ENCODE measurements at places on chromosomes 1 and 21. TPM values are rescaled to one million over a fixed set of nuclear protein-coding genes. Genes with fewer than 3 reads are reported as not detected.

Gene IVL
- not detected for total RNA-seq

Gene KMO
- total RNA-seq: not detected

- no peak for DNase-seq
Observed at GRCh38 chr1:46021046-46021996, 111.1 kb downstream of the PIK3R3 start.

GRCh38 chr1:88462488-88463261 lies 221.4 kb upstream of the PKN2 start:
- peak; percentile 83 for DNase-seq

GRCh38 chr1:59071876-59072582 lies 224.9 kb upstream of the FGGY start:
- DNase-seq: no peak

GRCh38 chr1:43513471-43514173 lies 17.1 kb upstream of the PTPRF start:
- DNase-seq: no peak

DNA sequence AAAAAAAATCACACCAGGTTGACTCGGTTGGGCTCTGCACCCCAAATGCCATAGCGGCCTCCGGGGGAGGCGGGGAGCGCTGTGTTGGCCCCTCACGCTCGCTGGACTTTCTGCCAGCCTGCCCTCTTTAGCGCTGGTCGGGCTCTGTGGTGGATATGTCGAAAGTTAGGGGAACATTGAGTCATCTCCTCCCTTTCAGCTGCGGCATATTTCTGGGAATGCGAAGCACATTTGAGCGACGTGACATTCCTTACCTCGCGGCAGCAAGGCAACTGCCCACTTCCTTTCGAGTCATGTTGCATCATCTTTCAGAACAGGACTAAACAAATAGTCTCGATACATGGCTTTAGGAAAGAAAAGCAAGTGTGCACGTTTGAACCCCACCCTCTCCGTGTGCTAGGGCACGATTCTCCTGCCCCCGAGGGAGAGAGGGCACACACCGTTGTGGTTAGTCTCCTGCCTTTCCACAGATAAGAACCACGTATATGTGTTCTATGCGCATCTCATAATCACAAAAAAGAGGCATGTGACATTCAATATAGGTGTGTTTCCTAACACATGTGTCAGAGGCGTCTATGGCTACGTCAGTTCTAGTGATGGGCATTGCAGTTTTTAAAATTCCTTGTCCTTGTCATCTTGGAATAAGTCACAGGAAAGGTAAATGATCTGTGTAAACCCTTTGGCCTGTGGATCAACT lies 105.9 kb upstream of the SLC45A1 start:
- peak; percentile 76 for DNase-seq

DNA sequence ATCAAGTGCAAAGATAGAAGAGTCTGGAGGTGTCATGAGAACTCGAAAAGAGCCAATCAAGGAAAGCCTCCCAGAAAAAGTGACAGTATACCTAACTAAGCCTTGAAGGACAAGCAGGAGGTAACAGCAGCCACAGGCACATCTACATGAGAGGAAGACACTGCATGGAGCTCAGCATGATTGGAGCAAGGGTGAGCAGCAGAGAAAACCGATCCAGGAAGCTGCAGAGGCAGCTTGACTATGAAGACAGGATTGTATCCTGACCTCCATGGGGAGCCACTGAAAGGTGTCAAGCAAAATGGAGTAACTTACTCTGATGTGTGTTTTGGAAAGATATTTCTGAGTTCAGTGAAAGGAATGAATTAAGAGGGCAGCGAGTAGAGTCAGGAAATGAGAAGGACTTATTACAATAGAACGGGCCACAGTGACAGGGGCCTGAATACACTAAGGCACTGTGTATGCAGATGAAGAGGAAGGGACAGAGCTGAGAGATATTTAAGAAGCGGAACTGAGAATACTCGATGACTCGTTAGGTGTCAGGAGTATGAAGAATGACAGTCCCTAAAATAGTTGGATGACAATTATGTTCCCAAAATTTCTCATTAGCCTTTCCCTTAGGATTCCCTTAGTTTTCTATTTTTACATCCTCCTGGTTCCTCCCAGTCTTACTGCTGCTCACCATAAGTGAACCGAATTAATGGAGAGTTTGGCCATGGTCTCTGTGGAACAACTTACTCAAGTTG lies 139.3 kb upstream of the NFIA start:
- no peak for DNase-seq

- DNase-seq: no peak
Observed at GRCh38 chr1:197467881-197468280, 199.8 kb downstream of the CRB1 start.

- DNase-seq: peak; percentile 34
Observed at GRCh38 chr1:234969011-234969441, 159.6 kb downstream of the TOMM20 start.

GRCh38 chr1:203627851-203628200 lies 1.2 kb downstream of the ATP2B4 start:
- no peak for DNase-seq

DNA sequence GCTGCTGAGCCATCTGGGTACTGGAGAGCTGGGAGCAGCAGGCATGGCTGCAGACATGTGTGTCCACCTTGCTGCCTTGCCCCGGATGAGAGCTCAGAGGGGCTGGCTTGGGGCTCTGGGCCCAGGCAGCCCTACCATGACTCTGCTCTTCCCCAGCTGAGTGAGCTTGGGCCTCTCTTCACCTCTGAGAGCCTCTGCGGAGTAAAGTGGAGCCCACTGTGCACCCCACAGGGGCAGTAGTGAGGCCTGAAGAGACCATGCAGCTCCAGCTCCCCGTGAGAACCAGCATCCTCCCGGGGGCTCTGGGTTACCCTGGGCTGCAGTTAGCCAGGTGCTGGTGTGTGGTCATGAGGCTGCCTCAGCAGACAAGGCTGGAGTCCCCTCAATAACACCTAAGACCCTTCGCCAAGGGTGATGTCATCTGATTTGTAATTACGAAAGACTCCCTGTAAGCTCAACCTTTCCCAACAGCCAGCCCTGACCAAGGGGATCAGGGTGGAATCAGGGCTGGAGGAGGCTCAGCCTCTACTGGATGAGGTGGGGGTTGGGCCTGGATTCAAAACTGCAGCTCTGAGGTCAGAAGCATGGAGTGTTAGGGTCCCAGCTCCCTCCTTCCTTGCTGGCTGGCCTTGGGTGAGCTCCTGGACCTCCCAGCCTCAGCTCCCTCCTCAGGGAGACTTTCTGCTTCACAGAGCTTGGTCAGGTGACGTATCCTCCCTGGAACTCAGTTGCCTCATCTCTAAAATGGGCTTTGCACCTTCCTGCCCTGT lies 308.0 kb downstream of the MATN1 start:
- DNase-seq: no peak

DNA sequence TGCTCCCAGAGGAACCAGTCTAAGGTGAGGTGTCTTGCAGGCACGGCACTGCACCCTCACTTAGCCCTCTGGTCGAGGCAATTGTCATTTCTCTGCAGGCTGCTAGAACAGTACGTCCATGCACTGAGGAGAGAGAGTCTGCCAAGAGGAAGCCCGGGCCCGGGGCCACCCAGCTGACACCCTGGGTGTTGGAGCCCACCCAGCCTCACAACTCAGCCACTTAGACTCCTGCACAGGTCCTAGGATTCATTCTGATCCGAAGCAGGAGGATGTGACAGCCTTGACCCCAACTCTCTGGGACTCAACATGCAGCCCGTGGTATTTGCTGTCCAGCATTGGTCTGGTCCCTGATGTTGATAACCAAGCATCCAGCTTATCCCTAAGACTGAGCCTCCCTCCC lies 111.9 kb downstream of the ADSS2 start:
- no peak for DNase-seq

DNA sequence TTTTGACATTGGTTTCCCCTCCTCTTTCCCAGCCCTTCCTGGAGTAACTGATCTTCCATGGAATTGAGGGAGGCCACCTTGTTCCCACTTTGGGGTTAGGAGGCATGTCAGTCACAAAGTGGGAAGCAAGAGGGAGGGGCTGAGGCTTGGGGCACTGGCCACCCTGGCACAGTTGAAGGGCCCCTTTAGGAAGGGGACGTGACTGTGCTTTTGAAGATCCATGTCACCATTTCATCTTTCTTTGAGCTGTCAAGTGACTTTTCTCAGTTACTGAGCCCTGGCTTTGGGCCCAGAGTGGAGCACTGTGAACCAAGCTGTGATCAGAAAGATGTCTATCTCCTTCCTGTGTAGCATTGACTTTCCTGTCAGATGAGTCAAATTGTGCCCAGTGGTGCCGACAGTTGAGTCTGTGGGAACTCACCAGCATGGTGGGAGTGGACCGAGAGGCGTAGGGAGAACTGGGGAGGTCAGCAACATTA lies 38.5 kb upstream of the TDRD10 start:
- no peak for DNase-seq
